ENCODE measurements at places on chromosomes 1 and 21.

DNA sequence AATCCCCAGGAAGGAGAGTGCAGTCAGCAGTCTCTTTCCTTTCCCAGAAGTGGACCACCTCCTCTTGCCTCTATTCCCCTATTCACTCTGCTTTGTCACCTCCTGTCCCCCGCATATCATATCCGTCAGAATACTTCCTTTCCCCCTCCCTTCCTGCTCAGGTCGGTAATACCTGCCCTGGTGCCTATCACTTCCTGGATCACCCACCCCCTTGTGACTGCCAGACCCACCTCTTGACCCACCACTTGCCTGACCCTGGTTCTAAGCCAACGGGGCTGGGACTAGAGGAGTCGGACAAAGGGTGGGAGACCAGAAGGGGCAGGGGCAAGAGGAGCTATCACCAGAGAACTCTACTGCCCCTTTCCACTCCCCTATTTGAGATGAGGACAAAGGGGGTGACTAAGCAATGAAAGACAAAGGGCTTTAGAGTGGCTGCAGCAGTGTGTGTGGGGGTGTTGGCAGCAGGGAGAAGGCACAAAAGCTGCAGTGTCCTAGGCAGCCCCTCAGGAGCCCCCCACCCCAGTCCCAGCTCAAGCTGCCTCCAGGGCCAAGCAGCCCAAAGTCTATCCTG is 1.7 kb upstream of the ADAMTS4 start:
- DNase-seq, result no peak

- no peak for DNase-seq
Observed at GRCh38 chr1:224781800-224782199, 147.7 kb upstream of the DNAH14 start.

GRCh38 chr1:84930831-84931230 is 37.8 kb upstream of the LPAR3 start:
- no peak for DNase-seq

DNA sequence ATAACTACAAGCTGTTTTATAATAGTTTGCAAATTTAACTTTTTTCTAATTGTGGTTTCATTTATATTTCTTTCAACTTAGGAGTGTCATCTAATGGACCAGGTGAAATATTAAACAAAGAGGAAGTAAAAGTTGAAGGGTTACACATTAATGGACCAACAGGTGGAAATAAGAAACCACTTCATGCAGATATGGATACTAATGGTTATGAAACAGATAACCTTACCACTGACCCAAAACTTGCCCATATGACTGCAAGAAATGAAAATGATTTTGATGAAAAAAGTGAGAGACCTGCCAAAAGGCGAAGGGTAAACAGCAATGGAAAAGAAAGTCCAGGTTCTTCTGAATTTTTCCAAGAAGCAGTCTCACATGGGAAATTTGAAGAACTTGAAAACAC is 59.7 kb downstream of the MIER1 start:
- DNase-seq, result no peak

Measured in activated CD4-positive, alpha-beta T cell treated with anti-CD3 and anti-CD28 coated beads for 24 hours (primary cell).